ENCODE measurements at places on chromosomes 5 and 9.

DNA sequence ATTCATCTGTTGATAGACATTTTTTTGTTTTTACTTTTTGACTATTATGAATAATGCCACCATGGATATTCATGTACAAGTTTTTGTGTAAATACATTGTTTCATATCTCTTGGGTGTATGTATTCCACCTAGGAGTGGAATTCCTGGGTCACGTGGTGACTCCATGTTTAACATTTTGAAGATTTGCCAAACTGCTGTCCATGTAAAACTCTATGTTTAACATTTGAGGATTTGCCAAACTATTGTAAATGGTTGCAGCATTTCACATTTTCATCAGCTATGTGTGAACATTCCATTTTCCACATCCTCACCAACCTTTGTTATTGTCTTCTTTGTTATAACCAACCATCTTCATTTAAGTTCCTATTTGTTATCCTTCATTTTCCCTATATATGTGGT is 12.2 kb downstream of the TMEFF1 start:
- DNase-seq, result no peak

DNA sequence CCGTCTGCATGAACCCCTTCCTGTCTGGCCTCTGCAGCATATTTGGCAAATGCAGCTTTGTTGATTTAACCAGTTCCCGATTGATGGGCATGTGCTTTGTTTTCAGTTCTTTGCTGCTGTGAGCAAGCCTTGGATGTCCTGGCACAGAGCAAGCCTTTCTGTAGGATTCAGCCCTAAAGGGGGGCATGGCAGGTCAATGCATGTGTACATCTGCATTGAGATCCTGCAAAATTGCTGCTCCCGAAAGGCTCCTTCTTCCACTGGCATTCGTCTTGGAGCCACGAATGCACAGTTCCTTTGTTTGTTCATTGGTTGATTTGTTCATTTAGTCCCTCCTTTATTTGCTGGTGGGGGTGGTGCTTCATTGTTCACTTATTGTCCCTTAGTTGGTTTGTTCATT is 34.8 kb downstream of the COL5A1 start:
- DNase-seq, result no peak

- DNase-seq, result no peak
These were observed 435.6 kb downstream of the EFNA5 start for GRCh38 chr5:107235167-107235566.

DNA sequence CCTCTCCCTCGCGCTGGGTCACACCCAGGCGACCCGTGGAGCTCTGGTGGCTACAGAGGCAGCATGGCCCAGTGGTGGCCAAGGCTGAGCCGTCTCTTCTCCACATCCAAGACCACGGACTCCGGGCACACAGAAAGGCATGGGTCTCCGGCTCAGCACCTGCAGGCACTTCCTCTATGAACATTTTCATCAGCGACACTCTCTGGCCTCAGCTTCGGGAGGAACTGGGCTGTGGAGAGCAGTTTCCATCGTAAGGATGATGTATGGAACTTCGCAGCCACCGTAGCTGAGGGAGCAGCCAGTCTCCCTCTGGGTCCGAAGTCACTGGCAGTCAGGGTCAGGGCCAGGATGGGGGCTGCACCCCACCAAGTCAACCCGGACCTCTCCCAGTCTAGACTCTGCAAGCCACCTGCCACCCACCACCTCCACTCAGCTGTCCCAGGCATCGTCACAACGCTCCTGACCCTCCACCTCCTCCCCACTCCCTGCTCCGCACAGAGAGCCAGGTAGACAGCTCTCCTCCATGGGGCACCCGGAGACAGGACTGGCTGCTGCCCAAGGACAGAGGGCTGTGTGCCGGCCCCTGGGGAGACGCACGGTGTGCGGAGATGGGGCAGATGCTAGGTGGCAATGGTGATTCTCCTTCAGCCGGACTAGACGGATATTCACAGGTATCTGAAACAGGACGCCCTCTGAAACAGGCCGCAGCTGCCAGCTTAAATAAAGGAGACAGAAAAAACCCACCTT is 9.7 kb downstream of the QSOX2 start:
- DNase-seq, result no peak

- no peak for DNase-seq
These were observed 40.0 kb downstream of the CCNH start for GRCh38 chr5:87372705-87373104.

- no peak for DNase-seq
These were observed 54.7 kb downstream of the SH3RF2 start for GRCh38 chr5:145991044-145991575.

GRCh38 chr5:149240354-149240998 is 31.2 kb upstream of the AFAP1L1 start:
- DNase-seq, result peak; percentile 67

DNA sequence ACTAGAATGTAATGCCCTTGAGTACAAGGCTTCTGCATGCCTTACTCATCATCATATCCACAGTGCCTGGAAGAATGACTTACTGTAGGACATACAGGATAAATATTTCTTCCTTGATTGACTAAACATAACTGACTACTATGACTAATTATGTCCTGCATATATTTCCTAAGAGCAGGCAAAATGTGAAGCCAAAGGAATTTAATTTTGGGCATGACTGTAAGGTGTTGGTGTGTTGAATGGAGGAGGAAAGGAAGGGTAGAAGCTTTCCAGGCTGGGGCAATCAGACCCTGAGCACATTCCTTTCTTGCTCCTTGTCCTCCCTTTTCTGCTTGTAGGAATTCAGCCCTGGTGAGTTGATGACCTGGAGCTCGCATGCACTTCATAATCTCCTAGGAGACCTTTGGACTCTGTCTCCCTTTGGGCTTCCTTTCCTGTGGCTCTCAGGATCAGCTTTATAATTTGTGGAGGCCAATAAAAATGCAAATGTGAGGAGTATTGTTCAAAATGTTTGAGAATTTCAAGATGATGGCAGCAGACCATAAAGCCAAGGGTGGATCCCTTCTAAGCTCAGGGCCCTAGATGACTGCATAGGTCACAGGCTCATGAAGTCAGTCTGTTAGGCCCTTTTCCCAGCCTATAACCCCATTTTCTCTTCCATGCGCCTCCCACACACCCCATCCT is 174.0 kb downstream of the HMHB1 start:
- DNase-seq, result no peak

GRCh38 chr9:71541436-71541835 is 226.9 kb downstream of the CEMIP2 start:
- DNase-seq, result no peak

DNA sequence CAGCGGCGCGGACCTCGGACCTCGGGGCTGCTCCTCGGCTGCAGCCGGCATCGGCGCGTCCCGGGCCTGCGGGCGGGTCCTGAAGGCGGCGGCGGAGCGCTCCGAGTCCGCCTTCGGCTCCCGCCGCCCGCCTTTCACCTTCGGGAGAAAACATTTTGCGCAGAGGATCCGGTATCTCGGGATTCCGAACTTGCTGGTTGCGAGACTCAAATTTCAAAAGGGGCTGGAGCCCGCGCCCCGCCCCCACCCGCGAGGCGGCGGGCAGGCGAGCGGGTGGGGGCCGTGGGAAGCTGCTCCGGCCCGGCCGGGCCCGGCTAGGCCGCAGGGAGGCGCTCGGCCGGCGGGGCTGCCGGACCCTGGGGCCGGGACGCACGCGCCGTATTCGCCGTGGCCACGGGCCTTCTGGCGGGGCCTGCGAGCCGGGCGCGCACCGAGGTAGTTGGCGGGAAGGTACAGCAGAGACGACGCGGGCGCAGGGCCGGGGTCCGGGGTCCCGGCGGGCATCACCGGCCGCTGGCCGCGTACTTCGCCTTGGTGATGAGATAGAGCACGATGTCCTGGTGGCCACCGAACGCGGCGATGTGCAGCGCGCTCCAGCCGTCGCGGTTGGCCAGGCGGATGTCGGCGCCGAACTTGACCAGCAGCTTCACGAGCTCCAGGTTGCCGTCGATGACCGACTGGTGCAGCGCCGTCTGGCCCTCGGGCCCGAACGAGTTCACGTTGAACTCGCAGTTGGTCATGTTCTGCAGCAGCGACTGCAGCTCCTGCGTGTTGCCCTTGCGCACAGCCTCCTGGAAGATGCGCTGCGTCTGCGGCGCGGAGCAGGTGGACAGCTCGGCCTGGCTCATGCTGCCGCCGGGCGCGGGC is 757 bp downstream of the NRARP start:
- no peak for DNase-seq

DNA sequence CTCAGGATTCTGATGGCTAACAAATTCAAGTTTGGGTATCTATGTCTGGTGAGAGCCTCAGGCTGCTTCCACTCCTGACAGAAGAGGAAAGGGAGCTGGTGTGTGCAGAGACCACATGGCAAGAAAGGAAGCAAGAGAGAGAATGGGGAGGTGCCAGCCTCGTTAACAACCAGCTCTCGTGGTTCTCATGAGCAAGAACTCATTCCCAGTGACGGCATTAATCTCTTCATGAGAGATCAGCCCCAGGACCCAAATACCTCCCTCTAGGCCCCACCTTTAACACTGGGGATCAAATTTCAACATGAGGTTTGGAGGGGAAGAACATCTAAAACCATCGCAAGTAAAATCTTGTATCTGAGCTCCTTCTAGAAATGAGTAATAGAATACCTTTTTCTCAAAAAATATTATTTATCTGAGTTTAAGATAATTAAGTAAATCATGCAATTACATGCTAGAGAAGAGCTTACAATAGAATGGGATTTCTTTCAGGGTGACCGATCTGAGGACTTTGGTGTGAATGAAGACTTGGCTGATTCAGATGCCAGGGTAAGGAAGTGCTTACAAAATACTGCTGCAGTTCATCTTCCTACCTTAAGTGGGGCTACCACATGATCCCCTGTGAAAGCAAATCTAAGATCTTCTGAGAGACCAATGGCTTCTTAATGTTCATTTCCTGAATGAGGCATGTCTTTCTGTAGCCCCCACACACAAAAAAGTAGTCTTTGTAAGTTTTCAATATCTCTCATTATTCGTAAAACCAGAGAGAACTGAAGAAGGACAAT is 11.5 kb downstream of the ANXA1 start:
- no peak for DNase-seq

GRCh38 chr5:16536246-16536645 is 70.6 kb upstream of the ZNF622 start:
- DNase-seq, result no peak

DNA sequence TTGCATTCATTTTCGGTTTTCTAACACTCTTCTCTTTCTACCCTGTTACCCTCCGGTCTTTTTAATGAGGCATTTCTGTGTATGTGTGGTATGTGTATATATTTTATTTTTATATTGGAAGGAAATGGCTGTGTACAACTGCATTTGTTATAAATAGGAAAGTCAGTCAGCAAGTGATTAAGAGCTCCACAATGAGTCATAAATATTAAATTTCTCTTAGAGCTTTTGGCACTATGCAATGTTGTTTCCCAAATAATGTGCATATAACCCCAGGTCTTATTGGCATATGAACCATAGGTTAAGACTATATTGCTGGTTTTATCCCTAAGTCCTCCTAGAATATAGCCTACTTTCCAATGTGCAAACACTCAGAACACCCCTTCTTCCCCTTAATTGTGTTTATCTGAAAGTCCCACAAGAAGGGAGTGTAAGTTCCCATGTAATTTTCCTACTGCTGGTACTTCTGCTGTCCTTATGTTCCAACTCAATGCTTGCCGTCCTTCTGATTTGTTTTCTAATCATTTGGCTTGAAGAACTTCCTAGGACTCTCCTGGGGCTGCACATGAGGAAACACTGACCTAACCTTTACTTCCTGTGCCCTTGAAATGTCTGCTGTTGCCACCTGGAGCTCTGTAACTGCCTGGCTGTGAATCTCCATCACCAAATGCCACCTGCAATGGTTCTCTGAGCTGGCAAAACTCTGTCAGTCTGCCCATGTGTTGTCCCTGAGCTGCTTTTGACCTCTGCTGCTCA is 65.5 kb upstream of the PCSK5 start:
- no peak for DNase-seq

- no peak for DNase-seq
These were observed 30.5 kb upstream of the DAB2IP start for GRCh38 chr9:121620777-121621449.

GRCh38 chr5:57698802-57699201 is 216.2 kb upstream of the ACTBL2 start:
- DNase-seq, result no peak

DNA sequence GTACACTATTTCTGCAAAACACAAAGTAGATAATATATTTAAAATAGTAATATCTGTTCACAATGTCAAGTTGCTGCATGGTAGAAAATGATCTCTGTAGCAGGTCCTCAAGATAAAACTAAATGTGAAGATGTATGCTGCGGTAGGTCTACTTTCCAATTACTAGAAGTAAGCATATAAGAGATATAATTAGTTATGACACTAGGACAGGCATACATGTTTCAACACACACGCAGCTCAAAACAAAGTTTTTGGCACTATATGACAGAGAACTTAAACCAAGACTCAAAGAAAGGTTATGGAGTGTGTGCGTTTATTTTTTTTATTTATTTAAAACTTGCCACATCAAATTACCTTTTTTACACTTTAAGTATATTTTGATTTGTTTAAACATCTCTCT is 23.5 kb downstream of the BNC2 start:
- DNase-seq, result no peak

- DNase-seq, result no peak
These were observed 22.1 kb downstream of the LRRC70 start for GRCh38 chr5:62600560-62601252.

GRCh38 chr5:65482736-65483545 is 1.2 kb upstream of the ADAMTS6 start:
- DNase-seq, result no peak

DNA sequence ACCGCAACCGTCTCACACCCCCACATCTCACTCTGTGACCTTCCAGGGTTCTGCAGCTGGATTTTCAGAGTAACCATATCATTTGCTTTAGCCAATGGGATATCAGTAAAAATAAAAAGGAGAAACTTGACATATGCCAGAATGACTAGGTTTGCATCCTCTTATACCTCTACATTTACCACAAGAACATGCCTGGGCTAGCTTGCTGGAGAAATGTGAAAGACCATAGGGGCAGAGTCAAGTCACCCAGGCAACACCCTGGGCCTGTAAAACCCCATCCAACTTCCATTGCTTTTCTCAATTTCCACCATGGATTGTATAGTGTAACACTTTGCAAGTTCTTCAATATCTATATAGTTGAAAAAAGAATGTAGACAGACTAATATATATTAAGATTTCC is 731.1 kb downstream of the PTPRD start:
- no peak for DNase-seq

- DNase-seq, result no peak
These were observed 214.0 kb downstream of the MCTP1 start for GRCh38 chr5:95070866-95071265.

GRCh38 chr5:139651043-139651834 is 3.1 kb downstream of the CXXC5 start:
- DNase-seq, result no peak

GRCh38 chr5:145316282-145316681 is 518.9 kb downstream of the PRELID2 start:
- no peak for DNase-seq

DNA sequence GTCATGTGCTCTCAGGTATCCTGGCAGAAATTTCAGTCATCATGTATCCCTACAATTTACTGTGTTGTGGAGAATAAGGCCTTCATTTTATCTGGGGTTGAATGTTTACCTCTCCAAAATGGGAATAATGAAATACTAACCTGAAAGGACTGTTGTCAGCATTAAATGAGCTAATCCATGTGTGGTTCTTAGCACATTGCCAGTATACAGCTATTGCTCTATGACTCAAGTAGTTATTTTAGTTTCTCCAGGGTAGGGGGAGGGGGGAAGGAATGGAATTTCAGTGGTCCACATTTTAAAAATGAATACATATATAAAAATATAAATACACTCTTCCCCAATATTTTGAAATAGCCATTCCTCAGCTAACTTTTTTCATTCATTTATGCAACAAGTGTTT is 3.5 kb downstream of the PAM start:
- no peak for DNase-seq

Measured in stimulated activated CD4-positive, alpha-beta T cell treated with anti-CD3 and anti-CD28 coated beads, TNF-alpha, amount 100 ng/mL, for 1 hour (primary cell).